ENCODE measurements at places on chromosomes 1 and 21. TPM values are rescaled to one million over a fixed set of nuclear protein-coding genes. Genes with fewer than 3 reads are reported as not detected.

GRCh38 chr1:23384312-23385058 is 14.8 kb upstream of the ZNF436 start:
- no peak for DNase-seq

GRCh38 chr1:39381839-39382238 is 109.6 kb upstream of the BMP8A start:
- no peak for DNase-seq

DNA sequence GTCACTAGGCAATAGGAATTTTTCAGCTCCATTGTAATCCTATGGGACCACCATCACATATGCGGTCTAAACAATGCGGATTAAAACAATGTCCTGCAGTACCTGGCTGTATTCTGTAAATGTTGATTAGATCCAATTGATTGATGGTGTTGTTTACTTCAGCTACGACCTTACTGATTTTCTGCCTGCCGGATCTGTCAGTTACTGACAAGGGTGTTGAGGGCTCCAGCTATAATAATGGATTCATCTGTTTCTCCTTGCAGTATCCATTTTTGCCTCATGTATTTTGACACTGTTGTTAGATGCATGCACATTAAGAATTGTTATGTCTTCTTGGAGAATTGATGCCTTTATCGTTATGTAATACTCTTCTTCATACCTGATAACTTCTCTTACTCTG is 39.0 kb downstream of the RAP1A start:
- DNase-seq, result no peak

- no peak for DNase-seq
These were observed 21.5 kb upstream of the SMYD2 start for GRCh38 chr1:214259353-214259977.

DNA sequence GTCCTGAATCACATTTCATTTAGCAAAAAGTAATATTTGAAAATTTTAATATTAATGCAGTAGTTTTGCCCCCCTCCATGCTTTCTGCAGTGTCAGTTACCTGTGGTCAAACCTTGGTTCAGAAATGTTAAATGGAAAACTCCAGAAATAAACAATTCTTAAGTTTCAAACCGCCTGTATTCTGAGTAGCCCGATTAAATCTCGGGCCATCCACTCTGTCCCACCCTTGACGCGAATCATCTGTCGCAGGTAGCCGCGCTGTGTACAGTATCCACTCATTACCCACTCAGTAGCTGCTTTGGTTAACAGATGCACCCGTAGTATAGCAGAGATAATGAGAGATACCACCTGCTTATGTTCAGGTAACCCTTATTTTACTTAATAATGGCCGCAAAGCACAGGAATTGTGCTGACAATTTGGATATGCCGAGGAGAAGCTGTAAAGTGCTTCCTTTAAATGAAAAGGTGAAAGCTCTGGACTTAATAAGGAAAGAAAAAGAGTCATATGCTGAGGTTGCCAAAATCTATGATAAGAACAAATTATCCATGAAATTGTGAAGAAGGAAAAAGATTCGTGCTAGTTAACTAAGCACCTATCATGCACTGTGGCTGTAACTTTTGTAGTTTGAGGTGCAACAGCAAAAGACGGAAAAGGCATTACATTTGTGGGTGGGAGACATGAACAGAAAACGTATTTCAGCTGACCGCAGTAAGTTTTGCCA is 889 bp upstream of the SCYL3 start:
- DNase-seq, result no peak

GRCh38 chr1:80675454-80675853 is 1125.3 kb upstream of the ADGRL2 start:
- DNase-seq, result no peak

DNA sequence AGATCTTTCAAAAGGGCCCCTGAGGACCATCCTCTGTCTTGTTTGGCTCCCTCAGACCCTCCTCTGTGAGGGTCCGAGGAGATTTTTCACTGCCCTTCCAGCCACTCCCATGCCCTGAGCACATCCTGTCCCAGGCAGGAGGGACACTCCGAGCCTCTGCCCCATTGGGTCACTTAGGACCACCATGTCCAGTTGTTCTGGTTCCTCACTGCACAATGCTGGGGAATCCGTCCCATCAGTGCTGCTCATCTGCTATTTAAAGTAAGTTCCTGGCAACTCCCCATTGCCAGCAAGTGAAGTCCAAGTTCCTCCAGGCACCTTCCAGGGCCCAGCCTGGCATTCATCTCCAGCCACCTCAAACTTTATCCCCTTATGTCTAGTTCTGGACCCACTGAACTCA is 117.5 kb upstream of the GRIK3 start:
- DNase-seq, result no peak

DNA sequence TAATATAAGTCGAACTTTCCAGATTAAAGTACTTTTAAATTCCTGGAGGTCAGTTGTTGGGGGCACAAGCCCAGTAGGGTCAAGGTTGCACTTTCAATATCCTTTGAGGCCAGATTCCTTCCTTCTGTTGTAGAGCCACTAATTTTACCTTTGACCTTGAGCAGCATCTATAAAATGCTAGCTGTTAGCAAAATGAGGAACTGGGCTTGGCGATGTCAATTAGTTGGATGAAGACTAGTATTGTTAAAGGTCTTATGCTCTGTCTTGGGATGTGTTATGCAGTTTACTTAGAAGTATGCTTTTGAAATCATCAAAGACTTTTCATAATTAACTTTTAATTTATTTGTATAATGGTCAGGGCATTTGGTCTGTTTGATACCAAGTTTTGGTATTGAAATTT is 425.9 kb upstream of the PROX1 start:
- DNase-seq, result no peak

PLA2G2C gene
- not detected for total RNA-seq

DNA sequence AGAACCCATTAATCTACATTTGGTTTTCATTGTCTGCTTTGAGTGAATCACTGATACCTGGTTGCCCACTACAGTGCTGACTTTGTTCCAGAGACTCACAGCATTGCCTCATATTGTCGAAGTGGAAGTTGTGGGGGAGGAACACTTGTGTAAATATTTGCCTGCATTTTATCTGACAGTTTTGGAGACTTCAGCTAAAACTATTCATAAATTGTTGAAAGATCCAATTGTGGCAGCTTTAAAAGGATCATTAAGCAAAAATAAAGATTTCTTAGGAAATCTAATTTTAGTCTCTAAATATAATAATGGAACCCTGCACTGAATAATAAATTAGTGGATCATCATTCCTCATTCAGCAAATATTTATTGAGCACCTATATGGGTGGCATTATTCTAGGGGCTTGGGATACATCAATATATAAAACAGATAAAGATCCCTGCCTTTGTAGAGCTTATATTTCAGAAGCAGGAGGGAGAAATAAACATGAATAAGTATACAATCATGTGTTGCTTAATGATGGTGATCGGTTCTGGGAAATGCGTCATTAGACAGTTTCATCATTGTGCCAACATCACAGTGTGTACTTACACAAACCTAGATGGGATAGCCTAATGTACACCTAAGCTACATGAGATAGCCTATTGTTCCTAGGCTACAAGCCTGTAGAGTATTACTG is 73.5 kb downstream of the OSBPL9 start:
- no peak for DNase-seq

SLFNL1 gene
- total RNA-seq, result 0.68 TPM

Data from ureter (tissue), 1 donor.